AG09319 (cell line): ENCODE measurements at places on chromosomes 11 and 22.

- DNase-seq: no peak
These were observed 4.4 kb upstream of the DDX17 start for GRCh38 chr22:38510416-38510970.

DNA sequence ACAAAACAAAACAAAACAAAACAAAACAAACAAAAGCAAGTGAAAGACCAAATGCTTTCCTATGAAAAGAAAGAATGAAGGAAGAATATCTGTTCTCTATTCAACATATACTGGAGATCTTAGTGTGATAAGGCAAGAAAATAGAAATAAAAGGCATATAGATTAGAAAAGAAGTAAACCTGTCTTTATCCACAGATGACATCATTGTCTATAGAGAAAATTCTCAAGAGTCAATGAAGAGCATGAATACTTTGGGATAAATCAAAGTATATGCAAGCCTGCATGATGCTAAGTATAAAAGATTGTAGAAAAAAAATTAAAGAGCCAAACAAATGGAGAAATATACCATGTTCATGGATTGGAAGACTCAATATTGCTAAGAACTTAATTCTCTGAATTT, 17.6 kb downstream of the C2CD3 start:
- no peak for DNase-seq

DNA sequence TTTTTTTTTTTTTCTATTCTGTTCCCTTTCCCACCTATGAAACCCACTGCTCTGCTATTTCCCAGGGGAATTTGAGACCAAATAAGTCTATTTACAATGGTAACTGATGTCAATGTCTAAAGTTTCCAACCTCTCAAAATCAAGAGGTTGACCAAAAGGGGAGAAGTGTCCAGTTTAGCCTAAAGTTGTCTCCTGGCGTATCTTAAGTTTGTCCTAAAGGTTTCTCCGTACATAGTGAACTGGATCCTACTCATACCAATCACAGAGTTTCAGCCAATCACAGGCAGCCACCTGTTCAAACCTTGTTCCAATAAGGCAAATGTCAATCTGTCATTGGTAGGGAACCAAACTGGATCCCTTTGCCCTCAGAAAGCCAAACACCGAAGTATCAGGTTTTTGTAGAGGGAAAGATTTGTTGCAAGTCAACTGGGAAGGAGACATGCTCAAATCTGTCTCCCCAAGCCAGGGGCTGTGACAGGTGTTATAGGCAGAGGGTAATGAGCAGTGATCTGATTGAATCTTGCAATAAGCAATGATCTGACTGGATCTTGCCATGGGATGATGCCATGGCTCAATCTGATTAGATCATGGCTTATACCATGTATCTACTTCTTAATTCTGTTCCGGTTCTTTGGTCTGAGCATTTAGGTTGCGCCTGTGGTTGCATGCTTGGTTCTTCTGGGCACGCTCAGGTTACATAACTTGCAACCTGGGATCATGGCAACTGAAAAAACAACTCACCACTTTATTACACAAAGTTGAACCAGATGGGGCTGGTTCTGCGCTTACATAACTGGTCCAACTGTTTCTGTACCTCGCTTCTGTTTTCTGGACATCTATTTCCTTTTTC, 1.1 kb upstream of the VPS37C start:
- no peak for DNase-seq

- DNase-seq: no peak
These were observed 70.7 kb downstream of the PAK1 start for GRCh38 chr11:77403211-77403610.

DNA sequence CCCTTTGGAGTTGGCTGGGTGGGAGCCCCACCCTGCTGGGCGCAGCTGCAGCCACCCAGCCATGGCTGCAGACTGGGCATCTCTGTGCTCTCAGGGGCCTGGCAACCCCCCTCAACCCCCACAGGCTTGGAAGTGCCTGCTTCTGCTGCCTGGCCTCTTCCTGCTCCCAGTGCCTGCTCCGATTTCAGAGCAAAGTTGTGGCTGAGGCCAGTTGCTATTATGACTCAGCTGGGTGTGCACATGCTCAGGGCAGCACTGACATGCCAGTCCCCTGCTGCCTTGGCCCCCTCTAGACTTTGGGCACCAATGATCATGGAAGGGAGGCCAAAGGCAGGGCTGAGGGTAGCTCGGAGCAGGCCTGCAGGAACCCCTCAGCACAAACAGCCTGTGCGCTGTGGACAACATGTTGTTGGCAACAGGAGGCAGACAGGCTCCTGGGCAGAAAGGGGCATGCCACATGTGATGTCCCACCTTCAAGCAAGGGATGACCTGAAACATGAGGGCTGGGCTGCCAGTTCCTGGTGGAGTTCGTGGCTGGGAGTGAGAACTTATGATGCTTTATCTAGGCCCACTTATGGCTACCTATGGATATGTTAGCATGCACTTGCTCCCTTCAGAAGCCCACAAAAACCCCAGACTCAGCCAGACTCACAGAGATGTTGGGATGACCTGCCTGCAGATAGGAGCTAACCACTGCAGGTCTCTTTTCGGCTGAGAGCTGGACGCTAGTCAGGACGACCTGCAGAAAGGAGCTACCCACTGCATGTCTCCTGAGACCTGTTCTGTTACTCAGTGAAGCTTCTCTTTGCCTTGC, 96.4 kb upstream of the AMOTL1 start:
- no peak for DNase-seq

- no peak for DNase-seq
These were observed 162.8 kb downstream of the NCAM1 start for GRCh38 chr11:113124006-113124405.

DNA sequence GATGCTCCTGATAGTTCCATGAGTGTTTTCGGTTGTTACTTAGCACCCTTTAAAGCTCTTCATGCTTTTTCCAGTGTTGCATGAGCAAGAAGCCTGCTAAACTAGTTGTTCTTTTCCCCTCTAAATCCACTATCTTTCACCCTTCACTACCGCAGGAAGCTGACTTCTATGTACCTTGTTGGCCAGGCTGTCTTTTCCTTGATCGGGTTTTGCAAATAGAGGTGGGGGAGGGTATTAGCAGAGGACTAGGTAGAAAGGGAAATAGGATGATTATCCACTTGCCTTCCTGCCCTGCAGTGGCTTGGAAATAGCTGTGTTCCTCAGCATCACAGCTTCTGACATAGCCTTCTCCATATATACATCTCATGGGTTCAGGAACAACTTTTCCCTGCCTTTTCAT, 23.9 kb downstream of the AASDHPPT start:
- DNase-seq: no peak
